Left lung (tissue), 14 donors: ENCODE measurements at places on chromosomes 12 and 14. TPM values are rescaled to one million over a fixed set of nuclear protein-coding genes. Genes with fewer than 3 reads are reported as not detected.

The DTD2 gene
- polyA plus RNA-seq = 19.9 TPM

GRCh38 chr12:98062464-98063245 lies 452.7 kb upstream of the TMPO start:
- DNase-seq = no peak

The MUCL1 gene
- not detected for polyA plus RNA-seq

DNA sequence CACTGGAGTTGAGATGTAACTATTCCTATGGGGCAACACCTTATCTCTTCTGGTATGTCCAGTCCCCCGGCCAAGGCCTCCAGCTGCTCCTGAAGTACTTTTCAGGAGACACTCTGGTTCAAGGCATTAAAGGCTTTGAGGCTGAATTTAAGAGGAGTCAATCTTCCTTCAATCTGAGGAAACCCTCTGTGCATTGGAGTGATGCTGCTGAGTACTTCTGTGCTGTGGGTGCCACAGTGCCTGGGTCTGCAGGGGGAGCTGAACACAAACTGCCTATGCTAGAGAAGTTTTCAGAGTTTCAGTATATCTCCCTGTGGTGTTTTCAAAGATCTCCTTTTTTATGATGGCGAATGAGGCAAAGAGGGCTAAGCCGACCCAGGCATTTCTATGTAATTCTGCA lies 179.2 kb upstream of the OR4E1 start:
- no peak for DNase-seq

- DNase-seq = no peak
These were observed 33.3 kb upstream of the CCND2 start for GRCh38 chr12:4240161-4240783.

DNA sequence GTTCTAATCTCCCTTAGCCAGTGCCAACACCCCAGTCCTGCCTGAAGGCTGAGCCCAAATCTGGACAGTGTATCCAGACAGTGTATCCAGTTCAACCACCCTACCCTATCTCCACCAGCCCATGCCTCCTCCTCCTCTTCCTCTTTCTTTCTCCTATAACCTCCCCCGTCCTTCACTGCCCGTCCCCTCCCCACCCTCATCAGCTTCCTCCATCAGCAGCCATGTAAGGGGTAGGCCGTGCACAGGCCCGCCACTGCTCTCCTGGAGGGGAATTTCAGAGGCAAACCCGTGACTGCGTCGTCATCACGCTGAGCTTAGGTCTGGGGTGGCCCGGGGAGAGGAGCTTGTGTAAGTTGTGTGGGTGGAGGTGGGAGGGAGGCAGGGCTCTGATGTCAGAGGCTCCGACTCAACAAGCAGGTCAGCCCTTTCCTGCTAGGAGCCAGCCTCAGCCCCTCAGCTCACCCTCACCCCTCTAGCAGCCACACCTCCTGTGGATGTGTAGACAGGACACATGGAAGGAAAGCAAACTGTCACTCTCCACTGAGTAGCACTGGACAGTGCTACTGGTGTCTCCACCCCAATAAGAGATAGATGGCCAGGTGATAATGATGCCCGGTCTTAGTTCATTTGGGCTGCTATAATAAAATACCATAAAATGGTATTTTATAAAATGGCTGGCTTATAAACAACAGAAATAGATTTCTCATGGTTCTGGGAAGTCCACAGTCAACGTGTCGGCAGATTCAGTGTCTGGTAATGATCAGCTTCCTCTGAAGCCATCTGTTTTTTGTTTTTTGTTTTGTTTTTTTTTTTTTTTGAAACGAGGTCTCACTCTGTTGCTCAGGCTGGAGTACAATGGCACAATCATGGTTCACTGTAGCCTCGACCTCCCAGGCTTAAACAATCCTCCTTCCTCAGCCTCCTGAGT lies 50.5 kb downstream of the IRF2BPL start:
- DNase-seq = peak; percentile 94

DNA sequence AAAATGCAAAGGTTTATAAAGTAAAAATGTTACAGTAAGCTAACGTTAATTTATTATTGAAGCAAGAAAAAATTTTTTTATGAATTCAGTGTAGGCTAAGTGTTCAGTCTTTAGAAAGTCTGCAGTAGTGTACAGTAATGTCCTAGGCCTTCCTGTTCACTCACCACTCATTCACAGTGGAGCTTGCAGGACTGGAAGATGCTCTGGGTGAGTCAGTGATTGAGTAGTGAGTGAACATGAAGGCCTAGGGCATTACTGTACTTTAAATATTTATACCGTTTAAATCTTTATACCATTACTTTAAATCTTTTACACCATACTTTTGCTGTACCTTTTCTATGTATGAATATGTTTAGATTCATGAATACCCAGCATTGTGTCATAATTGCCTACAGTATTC lies 120.3 kb upstream of the SLC38A4 start:
- DNase-seq = no peak

DNA sequence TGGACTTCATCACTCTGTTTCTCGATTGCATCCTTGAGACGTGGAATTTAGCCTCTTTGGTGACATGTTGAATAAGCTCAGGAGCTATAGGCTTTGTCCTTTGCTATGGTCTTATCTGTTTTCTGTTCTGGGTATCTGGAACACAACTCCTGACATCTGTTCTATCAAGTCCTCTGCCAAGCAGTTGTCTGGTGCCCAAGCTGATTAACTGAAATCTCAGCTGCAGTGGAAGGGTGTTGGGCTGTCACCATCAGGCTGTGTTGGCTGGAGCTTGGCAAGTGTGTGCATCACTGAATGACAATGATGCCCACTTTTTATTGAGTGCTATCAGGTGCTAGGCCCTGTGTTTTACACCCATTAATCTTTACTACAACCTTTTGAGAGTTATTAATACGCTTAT lies 77.8 kb downstream of the SMOC1 start:
- no peak for DNase-seq

- no peak for DNase-seq
These were observed 84.6 kb downstream of the VCPKMT start for GRCh38 chr14:50031602-50032313.

The VDR gene
- 2.2 TPM for polyA plus RNA-seq

GRCh38 chr14:73392329-73393257 lies 65.8 kb downstream of the NUMB start:
- DNase-seq = no peak

The AP4S1 gene
- polyA plus RNA-seq = 21.8 TPM

- no peak for DNase-seq
These were observed 818.6 kb upstream of the MGAT4C start for GRCh38 chr12:87074781-87075180.

GRCh38 chr14:99391671-99392070 lies 89.0 kb downstream of the SETD3 start:
- DNase-seq = no peak

GRCh38 chr12:132847363-132848356 lies 19.0 kb upstream of the GOLGA3 start:
- no peak for DNase-seq

- DNase-seq = no peak
These were observed 21.0 kb upstream of the MDM2 start for GRCh38 chr12:68786929-68787328.

DNA sequence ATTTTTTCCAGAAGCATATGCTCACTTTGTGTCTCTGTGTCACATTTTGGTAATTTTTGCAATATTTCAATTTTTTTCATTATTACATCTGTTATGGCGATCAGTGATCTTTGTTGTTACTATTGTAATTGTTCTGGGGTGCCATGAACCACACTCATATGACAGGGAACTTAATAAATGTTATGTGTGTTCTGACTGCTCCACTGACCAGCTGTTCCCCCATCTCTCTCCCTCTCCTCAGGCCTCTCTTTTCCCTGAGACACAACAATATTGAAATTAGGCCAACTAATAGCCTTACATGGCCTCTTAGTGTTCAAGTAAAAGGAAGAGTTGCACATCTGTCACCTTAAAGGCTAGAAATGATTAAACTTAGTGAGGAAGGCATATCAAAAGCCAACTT lies 46.0 kb downstream of the SCN8A start:
- no peak for DNase-seq

GRCh38 chr14:32426028-32426427 lies 96.9 kb downstream of the AKAP6 start:
- no peak for DNase-seq

The INTS13 gene
- polyA plus RNA-seq = 36.0 TPM

DNA sequence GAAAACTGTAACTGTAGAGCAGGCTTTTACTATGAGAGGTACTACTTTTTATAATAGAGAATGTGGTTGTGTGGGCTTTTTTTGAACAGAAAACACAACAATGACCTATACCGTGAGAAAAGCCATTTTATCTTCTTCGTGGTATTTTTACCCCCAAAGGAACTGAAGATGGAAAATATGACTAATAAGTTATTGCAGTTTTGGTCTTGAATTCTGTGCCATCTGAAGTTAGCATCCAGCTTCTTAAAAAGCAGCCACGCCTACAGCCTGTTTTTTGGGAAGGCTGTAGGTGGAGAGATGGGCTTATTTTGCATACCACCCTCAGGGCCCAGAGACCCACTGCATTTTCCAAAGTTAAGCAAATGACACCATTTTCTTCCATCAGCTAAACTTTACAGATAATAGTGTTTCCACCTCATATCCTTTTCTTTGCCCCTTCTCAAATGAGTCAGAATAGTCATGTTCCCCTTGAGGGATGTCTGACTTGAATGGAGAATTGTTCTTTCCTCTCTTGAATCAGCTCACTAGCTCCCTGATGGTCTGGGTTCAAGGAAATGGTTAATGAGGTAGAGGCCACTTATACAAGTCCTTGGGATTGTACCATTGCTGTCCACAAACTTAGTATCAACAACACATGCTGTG lies 53.0 kb downstream of the TBC1D30 start:
- no peak for DNase-seq

The SYT10 gene
- polyA plus RNA-seq = 0.08 TPM

The DEPDC4 gene
- 8.0 TPM for polyA plus RNA-seq

- DNase-seq = no peak
These were observed 1012.7 kb upstream of the SEL1L start for GRCh38 chr14:82546401-82546800.

The FAM181A gene
- not detected for polyA plus RNA-seq

- peak; percentile 44 for DNase-seq
These were observed 82.0 kb upstream of the ESRRB start for GRCh38 chr14:76293923-76294322.

DNA sequence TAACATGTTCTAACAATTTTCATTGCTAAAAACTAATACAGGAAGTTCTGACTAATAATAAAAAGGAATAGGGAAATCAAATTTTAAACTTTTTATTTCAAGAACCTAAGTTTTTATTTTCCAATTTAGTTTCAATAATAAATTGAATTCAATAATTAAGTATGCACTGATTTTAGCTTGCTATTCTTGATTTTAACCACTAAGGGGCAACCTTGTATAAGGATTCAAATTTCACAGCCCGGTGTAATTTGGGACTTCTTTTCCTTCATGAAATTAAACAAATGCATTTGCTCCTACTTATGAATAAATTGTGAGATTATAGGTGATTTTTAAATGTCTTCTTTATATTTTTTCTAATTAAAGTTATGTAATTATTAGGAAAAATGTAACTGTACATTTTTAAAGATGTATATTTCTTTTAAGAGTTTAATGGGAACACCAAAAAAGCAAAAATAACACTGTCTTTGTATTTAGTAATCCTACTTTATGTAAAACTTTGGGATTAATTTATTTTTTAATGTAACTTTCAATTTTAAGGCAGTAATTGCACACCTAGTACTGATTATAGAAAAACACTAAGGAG lies 241.4 kb upstream of the PDZRN4 start:
- peak; percentile 22 for DNase-seq

The TTC7B gene
- polyA plus RNA-seq = 37.1 TPM

The FAM222A gene
- 1.8 TPM for polyA plus RNA-seq

- no peak for DNase-seq
These were observed 389 bp upstream of the CCNB1IP1 start for GRCh38 chr14:20333494-20333841.

GRCh38 chr12:124694846-124695497 lies 127.6 kb upstream of the NCOR2 start:
- no peak for DNase-seq

The MON2 gene
- 90.8 TPM for polyA plus RNA-seq
